CD4-positive, alpha-beta T cell treated with Interleukin-17A for 1 hour (primary cell): ENCODE measurements at places on chromosomes 6 and 20.

DNA sequence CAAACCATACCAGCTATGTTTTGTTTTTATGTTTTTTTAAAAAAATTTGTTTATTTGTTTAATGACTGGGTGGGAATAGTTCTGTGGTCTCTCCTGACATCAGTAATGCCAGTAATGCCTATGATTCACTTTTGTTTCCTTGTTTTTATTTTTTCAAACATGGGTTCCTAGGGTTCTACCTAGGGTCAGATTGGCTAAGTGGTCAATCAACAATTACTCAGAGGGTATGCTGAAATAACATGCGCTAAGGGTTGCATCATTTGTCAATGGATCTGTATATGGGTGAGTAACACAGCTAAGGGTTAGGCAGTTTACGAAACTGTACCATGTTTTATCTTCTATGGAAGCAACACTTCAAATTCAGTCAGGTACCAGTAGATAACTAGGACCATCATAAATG, 583.8 kb upstream of the GJE1 start:
- DNase-seq: no peak

- peak; percentile 92 for DNase-seq
These were observed 12.8 kb downstream of the STK4 start for GRCh38 chr20:44979090-44979621.

GRCh38 chr20:4829514-4830215, 108.0 kb downstream of the PRND start:
- DNase-seq: peak; percentile 31

DNA sequence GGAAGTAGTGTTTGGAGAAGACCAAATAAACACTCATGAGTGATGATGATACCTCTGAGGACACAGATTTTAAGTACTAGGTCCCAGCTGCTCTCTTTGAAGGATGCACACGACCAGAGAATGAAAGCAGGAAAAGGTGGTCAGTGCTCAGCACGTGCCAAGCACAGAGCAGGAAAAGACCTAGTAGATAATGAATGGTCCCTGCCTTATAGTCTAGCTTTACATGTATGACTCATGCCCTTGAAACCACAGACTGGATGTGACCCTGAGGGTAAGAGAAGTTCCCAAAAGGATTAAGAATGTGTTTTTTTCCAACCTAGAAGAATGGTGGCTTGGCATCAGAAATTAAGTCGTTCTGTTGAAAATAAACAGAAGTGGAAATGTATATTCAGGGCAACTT, 2.8 kb upstream of the MC3R start:
- no peak for DNase-seq

DNA sequence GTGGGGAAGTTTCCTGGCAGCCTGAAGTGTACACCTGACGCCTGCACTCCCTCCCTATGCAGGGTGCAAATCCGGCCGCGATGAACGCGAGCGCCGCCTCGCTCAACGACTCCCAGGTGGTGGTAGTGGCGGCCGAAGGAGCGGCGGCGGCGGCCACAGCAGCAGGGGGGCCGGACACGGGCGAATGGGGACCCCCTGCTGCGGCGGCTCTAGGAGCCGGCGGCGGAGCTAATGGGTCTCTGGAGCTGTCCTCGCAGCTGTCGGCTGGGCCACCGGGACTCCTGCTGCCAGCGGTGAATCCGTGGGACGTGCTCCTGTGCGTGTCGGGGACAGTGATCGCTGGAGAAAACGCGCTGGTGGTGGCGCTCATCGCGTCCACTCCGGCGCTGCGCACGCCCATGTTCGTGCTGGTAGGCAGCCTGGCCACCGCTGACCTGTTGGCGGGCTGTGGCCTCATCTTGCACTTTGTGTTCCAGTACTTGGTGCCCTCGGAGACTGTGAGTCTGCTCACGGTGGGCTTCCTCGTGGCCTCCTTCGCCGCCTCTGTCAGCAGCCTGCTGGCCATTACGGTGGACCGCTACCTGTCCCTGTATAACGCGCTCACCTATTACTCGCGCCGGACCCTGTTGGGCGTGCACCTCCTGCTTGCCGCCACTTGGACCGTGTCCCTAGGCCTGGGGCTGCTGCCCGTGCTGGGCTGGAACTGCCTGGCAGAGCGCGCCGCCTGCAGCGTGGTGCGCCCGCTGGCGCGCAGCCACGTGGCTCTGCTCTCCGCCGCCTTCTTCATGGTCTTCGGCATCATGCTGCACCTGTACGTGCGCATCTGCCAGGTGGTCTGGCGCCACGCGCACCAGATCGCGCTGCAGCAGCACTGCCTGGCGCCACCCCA, 1.2 kb downstream of the GPR6 start:
- DNase-seq: no peak

DNA sequence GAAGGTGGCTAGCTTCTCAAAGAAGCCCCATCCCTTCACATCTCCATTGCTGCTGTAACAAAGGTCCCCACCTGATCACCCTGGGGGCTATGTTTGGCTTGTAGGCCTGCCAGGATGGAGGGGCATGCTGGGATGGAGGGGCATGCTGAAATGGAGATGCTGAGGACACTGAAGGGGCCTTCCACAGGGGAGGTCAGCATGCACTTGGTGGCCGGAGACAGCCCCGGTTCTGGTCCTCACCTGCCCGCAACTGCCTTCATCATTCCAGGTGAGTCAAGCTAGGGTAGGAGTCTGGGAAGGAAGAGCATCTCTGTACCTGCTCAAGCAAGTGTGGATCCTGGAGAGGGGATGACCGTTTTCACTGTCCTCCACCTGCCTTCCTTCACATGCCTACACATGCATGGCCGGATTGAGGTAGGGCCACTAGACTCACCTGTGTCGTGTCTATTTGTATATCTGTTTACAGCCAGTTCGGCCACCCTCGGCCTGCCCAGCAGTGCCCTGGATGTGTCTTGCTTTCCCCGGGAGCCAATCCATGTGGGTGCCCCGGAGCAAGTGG, 6.0 kb downstream of the L3MBTL1 start:
- DNase-seq: no peak

DNA sequence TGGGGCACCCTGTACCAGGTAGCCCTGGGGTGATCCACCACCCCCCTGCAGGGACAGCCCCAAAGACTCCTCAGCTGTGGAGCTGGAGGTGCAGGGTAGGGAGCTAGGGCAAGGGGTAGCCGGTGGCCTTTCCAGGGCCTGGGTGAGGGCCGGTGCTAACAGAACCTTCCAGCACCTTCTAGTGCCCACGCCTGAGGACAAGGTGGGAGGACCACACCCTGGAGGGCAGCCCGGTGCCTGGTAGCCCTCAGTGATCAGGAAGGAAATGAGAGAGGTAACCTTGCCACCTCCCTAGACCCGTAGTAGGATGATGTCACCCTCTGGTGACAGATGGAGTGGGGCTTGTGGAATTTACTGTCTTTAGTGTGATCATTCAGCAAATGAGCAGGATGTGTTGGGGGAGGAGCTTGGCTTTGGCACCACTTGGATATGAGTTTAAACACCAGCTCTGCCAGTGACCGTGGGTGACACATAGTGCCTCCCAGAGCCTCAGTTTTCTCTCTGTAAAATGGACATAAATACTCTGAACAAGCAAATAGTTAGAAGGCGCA, 187.7 kb downstream of the NFATC2 start:
- no peak for DNase-seq

DNA sequence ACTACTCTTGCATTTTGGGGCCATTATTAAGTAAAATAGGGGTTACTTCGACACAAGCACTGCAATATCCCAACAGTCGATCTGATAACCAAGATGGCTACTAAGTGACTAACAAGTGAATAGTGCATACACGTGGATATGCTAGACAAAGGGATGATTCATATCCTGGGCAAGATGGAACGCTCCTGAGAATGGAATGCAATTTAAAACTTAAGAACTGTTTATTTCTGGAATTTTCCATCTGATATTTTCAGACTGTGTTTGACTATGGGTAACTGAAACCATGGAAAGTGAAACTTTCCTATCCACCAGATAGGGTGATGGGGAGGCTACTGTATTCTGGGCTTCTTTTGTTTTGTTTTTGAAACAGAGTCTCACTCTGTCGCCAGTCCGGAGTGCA, 66.5 kb downstream of the ILRUN start:
- DNase-seq: no peak

DNA sequence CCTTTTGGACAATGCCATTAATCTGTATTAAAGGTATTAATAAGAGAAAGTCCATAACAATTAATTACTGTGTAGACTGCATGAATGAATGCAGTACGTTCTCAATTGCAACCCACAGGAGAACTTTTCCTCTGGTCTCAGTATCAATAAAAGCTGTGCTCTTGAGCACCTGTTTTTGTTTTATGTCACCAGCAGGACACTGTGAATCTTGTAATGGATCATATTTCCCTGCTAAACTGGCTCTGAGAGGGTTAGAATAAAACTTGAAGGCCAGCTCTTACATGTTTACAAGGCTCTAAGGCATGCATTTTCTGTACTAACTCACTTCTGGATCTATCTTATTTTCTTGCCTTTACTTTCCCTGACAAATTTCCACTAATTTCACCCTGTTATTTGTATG, 214.3 kb upstream of the PLN start:
- DNase-seq: no peak

DNA sequence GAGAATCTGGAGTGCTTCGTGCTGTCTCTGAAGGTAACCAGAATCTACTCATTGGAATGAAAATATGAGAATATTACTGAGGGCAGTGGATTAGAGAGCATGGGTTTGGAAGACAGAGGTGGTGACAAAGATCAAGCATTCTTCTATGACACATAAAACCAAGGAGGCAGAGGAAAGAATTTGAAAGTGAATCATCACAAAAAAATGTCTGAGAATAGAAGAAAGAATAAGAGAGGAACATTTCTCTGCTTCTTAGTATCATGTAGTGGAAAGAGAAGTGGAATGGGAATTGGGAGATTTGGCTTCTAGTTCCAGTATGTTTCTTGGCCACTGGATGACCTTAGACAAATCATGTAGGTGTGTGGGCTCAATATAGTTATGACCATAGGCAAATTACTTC, 474.0 kb downstream of the TFAP2B start:
- no peak for DNase-seq

- DNase-seq: no peak
These were observed at the start of gene CAP2 for GRCh38 chr6:17392978-17393891. TSS of gene CAP2 (plus strand) at chr6:17393595. CDS start at chr6:17421556, 27,961 bp downstream.

DNA sequence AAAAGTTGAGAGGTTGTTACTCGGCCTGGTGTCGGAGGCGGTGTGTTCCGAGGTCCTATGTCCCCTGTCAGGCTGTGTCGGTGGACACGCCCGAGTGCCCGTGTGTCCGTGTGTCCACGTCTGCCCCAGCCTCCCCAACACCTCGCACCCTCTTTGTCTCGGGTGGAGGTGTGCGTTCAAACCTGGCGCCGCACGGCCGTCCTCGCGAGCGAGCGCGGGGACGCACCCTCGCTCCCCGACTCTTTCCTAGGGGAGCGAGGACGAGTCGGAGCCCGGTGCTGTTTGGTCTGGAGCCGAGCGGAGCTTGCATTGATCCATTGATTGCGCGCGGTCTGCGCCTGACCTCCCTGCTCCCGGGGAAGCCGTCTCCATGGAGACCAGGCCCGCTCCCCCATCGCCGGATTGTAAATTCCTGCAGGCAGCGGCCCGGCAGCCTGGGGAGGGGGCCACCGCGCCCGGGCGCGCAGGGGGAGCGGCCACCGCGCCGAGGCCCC, 411 bp upstream of the SCUBE3 start:
- DNase-seq: no peak

GRCh38 chr20:20562507-20562906, 149.9 kb downstream of the RALGAPA2 start:
- DNase-seq: no peak

DNA sequence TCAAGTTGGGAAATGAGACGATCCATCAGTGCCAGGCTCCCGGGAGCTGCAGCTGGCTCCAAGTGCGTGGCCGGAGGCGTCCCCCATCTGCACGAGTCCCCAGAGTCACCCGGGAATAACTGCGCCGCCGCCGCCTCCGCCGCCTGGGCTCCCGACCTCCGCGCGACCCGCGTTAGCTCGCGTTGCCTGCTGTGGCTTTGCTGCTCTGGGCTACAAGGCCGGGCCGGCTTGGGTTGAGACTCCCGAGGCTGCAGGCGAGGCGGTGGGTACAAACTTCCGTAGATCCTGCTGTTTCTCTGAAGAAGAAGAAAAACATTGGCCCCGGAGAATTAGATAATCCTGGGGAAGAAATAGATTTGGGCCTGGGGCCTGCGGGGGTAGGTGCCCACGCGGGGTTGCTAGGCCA, 7.4 kb upstream of the LAMP5 start:
- DNase-seq: no peak
